ENCODE measurements at places on chromosomes 12 and 14.

DNA sequence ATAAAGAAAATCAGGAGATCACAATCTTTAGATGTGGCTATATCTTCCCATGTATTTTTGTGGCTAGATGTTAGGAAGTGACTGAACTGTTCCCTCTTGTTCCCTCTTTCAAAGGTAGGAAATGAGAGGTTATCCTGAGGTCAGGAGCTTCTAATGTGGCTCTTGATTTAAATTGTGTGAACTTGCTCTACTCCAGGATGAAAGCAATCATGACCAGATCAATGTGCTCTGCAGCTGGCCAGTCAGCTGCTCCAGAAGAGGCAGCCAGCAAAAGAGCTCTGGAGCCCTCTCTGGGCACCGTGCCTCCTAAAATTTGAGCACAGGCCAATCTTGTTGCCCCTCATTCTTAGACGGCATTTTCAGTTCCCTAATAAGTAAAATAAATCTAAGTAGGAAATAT lies 32.0 kb downstream of the CDK17 start:
- DNase-seq, result no peak

- no peak for DNase-seq
These were observed 8.8 kb downstream of the SUSD6 start for GRCh38 chr14:69620211-69620611.

DNA sequence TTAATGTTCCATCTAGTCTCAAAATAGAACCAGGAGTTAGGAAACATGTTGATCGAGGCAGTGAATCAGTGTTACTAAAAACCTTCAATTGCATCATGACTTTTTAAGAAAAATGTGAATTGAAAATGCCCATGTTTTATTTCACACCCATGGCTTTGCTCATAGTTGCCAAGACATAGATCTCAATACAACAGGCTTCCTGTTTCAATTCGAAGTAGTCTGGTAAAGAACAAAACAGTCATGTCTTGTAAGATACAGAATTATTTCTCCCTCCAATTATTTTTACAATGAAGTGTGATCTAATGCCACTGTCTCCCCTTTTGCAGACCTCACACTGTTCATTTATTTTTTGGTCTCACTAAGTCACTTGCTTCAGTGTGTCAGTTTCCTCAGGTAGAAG lies 44.6 kb upstream of the FAR2 start:
- DNase-seq, result no peak

DNA sequence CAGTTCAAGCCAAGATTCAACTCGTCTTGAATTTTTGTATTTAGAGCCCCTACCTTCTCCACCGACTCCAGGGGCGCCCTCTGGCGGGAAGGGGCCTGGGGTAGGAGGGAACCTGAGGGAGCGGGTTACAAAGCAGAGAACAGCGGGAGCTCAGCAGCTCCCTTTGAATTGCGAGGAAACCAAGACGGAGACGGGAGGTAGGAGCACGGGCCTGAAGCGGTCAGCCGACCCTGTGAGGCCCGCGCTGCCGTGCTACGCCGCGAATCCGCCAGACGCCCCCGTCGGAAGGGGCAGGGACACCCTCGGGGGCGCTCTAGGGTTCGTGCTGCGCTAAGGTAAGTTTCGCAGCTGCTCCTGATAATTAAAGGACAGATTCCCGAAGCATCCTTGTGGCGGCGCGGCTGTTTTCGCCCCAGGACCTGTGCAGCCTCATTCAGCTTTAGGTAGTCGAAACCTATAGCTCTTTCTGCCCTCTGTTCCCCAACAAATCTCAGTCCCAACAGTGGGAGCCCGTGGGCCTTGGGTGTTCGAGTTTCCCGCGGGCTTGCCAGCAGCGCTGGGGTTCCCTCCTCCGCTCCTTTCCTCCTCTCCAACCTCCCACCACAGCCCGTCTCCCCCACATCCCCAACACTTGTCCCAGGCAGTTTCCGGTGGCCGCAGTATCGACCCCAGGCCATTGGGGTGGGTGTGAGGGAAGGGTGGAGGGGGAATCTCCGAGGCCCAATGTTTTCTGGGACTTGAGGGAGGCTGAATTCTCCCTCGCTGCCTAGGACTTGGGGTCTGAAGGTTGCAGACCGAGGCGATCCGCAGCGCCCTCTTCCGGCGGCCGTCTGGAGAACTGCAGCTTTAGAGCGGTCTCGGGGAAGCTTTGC lies 5.1 kb upstream of the NKX2-1 start:
- DNase-seq, result peak; percentile 86

DNA sequence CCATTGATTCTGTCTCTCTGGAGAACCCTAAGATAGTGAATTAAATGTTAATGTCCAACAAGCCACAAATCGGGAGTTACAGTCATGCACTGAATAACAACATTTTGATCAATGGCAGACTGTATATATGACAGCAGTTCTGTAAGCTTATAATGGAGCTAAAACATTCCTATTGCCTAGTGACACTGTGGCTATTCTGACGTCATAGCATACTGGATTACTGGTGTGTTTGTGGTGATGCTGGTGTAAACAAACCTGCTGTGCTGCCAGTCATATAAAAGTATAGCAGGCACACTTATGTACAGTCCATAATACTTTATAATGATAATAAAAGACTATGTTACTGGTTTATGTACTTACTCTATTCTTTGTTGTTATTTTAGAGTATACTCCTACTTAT lies 56.7 kb upstream of the BICD1 start:
- no peak for DNase-seq

DNA sequence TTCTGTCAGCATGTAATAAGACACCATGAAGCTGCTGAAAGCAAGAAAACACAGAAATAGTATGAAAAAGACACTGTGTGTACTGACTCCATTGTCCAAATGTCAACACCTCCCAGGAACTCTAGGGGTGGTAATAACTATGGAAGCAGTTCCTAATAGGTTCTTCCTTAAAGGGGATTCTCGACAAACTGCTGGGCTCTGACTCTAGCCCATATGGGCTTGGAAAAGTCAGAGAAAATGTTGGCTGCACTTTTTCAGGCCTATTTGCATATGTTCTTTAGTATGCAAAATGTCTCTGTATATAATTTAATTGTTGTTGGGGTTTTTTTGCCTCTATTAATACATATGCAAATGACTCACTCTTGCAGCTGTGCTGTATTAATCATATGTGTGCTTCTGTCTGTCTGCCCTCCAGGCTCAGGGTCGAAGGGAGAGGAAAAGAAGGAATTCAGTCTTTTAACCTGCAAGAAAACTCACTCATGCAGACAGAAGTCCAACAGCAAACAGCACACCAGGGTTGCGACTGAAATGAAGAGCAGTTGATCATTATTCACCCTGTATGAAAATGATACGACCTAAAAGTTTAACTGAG lies 317.6 kb downstream of the SOX5 start:
- no peak for DNase-seq

- DNase-seq, result no peak
These were observed 36.5 kb downstream of the HIGD1C start for GRCh38 chr12:50988871-50989270.

DNA sequence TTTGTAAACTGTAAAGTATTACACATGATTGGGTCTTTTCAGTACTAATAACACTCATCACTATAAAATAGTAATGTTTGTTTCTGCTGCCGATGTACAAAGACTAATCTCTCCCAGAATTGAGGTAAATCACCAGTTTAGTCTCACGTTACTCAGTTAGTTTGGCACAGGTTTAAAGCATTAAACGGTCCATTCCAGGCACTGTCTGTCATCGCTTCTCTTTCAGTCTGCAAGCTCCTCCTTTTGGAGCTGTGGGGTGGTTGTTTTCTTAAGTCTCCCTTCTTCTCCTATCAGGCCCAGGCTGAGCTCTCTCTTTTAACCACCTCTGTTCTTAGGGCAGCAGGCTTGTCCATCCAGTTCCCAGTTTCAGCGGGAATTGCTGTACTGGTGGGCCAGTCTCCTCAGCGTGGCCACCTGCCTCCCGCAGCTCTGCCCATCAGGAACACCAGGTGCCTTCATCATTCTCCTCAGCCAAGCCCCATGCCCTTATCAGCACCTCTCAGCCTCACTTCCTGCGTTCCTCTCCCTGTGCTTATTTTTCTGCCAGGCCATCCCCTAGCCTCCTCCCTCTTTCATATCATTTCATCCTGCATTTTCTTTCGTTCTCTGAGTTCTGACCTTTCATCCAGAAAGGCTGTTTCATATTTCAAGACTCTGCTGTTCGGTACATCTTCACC lies 149.0 kb downstream of the TGFB3 start:
- DNase-seq, result no peak

DNA sequence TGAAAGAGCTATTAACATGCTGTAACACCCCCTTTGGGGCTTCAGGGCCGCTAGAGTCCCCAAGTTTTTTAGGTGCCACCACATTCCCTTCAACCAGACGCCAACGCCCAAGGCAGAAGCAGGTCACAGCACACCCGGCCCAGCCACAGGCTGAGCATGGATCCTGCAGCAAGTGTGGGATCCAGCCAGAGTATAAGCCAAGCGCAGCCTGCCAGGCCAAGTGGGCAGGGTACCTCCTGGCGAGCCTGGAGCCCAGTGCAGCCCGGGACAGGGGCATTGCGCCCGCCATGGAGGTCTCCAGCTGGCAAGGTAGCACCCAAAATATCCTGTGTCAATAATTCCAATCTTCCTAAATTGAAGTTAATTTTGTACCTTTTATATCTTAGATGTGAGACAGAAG lies 55.5 kb downstream of the EML5 start:
- no peak for DNase-seq

- no peak for DNase-seq
These were observed 74.3 kb downstream of the ANO6 start for GRCh38 chr12:45290216-45290605.

- no peak for DNase-seq
These were observed 8.1 kb downstream of the L2HGDH start for GRCh38 chr14:50303744-50304471.

DNA sequence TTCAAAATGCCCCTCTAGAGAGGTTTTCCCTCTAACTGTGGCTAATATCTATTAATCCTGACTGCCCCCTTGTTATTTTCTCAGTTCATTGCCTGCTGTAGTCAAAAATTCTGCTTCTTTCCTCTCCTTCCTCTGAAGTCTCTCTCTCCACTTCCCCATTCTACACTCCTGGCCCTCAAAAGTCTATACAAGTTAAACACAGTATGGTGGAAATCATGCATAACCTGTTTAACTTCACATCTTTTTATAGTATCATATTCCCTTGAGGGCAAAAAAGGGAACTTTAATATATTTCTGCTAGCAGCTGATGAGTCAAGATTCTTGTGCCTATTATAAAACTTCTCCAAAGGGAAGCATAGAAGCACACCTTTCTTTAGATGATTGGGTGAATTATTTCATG lies 16.7 kb downstream of the GRIP1 start:
- no peak for DNase-seq

DNA sequence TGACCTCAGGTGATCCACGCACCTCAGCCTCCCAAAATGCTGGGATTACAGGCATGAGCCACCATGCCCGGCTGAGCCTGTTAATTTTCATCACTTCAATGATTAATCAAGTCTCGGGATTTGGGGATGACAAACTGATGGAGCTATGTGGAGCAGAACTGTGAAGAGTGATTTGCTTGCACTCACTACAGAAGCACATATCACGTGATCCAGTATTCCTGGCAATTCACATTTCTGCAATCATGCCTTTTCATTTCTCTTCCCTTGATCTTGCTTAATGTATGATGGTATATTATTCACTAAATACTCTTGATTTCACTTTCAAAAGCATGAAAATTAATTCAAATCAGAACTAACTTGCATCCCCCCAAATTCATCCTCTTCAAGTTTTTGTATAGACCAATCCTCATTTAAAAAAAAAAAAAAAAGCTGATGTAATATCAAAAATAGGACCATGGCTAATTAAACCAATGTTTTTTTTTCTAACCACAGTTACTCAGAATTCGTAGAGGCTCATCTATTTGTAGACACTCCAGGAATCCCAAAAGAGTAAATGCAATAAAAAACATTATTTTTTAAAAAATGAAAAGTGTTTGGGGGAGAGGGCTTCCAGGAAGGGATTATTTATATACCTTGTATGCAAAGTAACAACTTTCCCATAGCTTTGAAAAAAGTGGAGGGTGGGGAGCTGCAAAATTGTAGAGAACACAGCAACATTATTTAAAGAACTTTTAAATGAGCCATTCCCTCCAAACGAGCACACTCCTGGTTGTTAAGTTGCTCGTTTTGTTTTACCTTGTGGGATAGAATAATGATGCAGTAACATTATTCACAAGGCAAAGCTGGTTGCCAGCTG lies 7.0 kb upstream of the ATXN2 start:
- DNase-seq, result no peak

DNA sequence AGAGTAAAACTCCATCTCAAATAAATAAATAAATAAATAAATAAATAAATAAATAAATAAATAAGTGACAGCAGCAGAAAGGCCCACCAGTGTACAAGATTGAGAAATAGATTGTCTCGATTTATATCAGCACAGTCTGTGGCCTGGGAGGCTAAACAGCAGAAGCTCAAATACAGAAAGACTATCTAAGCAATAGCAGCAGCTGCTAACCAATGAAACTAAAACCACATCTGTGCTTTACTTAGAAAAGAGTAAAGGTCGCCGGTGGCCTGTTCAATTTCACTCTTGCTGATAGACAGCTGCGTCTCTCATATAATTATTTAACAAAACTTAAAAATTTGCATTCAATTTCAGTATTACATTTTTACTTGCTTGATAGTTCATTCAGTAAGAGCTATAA lies 325.7 kb downstream of the CEP128 start:
- DNase-seq, result no peak

DNA sequence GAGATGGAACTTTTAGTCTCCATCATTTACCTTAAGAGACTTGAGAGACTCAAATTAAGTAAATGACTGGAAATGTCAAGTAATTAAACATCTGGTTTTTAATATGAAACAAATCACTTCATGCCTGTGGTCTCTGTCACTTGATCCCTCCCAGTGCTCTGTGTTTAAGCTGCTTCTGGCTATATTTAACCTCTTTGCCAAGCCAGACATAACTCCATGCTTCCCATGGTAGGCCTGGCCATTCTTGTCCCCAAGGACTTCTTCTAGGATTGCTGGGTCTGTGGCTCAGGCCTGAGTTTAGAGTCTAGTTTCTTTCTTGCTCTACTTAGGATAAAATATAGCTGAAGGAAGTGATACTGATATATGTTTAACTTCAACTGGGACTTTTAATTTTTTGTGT lies 1013.6 kb downstream of the FLRT2 start:
- no peak for DNase-seq

- no peak for DNase-seq
These were observed 255.3 kb downstream of the RAD51B start for GRCh38 chr14:68074765-68075381.

DNA sequence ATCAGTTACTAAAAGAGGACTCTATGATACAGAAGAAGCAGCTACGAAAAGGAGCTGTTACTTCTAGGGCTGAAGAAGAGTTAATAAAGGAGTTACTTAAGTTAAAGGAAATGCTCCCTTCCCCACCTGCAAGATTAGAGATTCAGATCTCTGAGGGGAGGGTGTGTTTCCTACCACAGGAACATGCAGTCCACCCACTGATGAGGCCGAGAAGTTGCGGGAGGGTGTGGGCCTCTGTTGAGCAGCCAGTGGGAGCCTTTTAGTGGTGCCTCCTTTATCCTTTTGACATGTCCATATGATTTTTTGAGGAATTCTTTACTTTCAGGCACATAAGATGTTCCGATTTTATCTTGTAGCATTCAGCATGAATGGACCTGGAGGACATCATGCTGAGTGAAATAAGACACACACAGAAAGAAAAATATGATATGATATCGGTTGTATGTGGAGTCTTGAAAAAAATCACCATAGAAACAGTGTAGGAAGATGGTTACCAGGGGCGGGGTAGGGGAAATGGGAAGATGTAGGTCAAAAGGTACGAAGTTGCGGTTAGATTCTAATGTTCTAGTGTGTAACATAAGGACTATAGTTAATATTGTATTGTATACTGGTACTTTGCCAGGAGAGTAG lies 4.4 kb upstream of the M6PR start:
- no peak for DNase-seq

GRCh38 chr12:108505129-108505528 lies 9.9 kb upstream of the FICD start:
- DNase-seq, result no peak

GRCh38 chr12:85441741-85442140 lies 161.7 kb downstream of the ALX1 start:
- no peak for DNase-seq

All from nephron progenitor cell (in vitro differentiated cells).